Mesendoderm (in vitro differentiated cells): ENCODE measurements at places on chromosomes 12 and 14.
A peak's percentile ranks its signal among the peaks of the same experiment; 100 is the strongest.

- H3K27me3 ChIP-seq = no peaks in the 10 kb centered on the region
- H3K27ac ChIP-seq = no peak overlapping the region
- no peak for DNase-seq
- no peak overlapping the region for H3K4me3 ChIP-seq
- H3K36me3 ChIP-seq = no peaks in the 10 kb centered on the region
These were observed 27.3 kb upstream of the BBS10 start for GRCh38 chr12:76375470-76375869.

- H3K4me1 ChIP-seq = no peaks in the 10 kb centered on the region
- H3K27ac ChIP-seq = no peak overlapping the region
- H3K27me3 ChIP-seq = no peaks in the 10 kb centered on the region
- H3K36me3 ChIP-seq = no peaks in the 10 kb centered on the region
- no peak overlapping the region for H3K4me3 ChIP-seq
These were observed 142.8 kb upstream of the FLRT2 start for GRCh38 chr14:85387181-85387580.

GRCh38 chr14:62657376-62657775 is 387.9 kb downstream of the KCNH5 start:
- no peaks in the 10 kb centered on the region for H3K27me3 ChIP-seq
- H3K27ac ChIP-seq = peak overlapping the region; percentile 13
- no peak overlapping the region for H3K4me3 ChIP-seq
- no peaks in the 10 kb centered on the region for H3K36me3 ChIP-seq
- no peak for DNase-seq
- H3K4me1 ChIP-seq = peaks cover 3% of the 10 kb centered on the region

DNA sequence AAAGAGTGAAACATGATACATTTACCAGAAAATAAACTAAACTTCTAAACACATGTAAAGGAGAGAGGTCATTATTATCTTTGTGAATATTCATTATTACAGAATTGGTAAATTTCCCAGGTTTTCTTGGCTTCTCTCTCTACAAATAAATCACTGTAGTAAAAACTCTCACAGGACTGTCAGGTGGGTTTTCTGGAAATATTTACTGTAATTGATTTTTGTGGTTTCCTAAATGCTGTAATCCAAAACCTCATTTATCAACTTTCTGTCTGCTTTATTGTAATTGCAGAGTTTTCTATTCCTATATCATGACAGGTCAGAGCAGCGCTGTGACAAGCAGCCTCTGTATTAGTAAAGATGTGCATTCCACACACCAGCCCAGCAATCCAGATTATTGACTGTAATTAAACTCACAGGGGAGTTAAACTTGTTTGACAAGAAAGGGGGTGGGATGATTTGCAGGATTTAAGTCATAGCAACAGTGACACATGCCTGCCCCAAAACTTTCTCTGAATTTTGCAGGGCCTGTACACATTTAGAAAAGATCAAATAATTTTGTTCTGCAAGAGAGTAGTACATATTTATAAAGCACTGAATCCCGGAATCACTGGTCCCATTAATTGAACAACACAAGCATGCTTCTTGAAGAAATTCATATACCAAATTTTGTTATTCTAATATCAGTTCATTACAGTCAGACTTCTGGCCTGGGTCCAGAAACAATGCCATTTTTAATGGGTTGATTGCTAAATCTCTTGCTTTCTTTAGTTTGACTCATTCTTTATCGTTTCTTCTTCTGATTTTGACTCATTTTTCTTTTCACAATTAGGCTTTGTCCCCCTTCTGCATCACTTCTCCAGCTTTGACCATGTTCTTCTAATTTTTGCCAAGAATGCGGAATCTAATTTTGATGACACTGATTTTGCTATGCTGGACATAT is 42.2 kb downstream of the PTPRO start:
- no peaks in the 10 kb centered on the region for H3K4me1 ChIP-seq
- no peaks in the 10 kb centered on the region for H3K27me3 ChIP-seq
- H3K36me3 ChIP-seq = no peaks in the 10 kb centered on the region
- no peak for DNase-seq

DNA sequence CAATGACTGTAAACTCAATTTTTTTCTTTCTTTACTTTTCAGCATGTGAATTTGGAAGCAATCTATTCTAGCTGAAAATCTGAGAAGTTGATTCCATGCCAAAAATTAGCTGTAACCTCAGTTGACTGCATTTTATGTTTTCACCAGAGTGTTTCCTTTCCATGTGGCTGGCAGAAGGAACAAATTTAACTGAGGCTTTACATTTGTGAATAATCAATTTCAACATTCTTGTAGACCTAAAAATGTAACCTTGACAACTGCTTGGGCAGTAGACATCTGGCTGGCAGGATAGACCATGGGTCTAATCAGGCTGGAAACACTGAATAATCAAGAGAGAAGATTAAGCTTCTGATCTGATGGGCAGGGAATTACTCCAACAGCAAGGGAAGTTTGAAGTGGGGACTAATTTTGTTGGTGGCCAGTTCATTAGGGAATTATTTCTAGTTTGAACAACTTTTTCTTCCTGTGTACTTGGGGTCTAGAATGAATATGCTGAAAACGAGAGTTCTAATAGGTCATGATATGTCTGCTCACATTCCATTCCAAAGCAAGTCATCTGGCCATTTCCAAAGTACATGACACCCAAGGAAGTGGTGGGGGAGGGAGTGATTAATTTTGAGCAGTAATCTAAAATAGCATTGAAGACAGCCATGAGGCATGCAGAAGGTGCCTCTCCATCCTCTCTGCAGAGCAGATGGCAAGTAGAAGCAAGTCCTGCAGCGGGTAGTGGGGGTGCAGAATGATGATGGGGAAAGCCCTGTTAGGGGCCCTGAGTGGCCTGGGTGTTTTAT is 68.2 kb downstream of the ATP23 start:
- no peak overlapping the region for H3K4me3 ChIP-seq
- H3K36me3 ChIP-seq = no peaks in the 10 kb centered on the region
- H3K27me3 ChIP-seq = no peaks in the 10 kb centered on the region
- DNase-seq = no peak
- H3K4me1 ChIP-seq = no peaks in the 10 kb centered on the region
- no peak overlapping the region for H3K27ac ChIP-seq

GRCh38 chr12:64299628-64300027 is 77.5 kb upstream of the KICS2 start:
- H3K4me1 ChIP-seq = no peaks in the 10 kb centered on the region
- no peak overlapping the region for H3K4me3 ChIP-seq
- no peaks in the 10 kb centered on the region for H3K27me3 ChIP-seq
- no peak overlapping the region for H3K27ac ChIP-seq
- no peaks in the 10 kb centered on the region for H3K36me3 ChIP-seq

- H3K36me3 ChIP-seq = peaks cover 12% of the 10 kb centered on the region
- no peaks in the 10 kb centered on the region for H3K27me3 ChIP-seq
- no peak overlapping the region for H3K4me3 ChIP-seq
- peaks cover 15% of the 10 kb centered on the region for H3K4me1 ChIP-seq
These were observed 5.9 kb downstream of the PSMB5 start for GRCh38 chr14:23028799-23029198.

- peak; percentile 9 for DNase-seq
- no peak overlapping the region for H3K27ac ChIP-seq
- no peaks in the 10 kb centered on the region for H3K27me3 ChIP-seq
- no peaks in the 10 kb centered on the region for H3K4me1 ChIP-seq
- H3K4me3 ChIP-seq = peak overlapping the region; percentile 57
- no peaks in the 10 kb centered on the region for H3K36me3 ChIP-seq
These were observed 51.1 kb downstream of the GTF2A1 start for GRCh38 chr14:81169711-81170103.

DNA sequence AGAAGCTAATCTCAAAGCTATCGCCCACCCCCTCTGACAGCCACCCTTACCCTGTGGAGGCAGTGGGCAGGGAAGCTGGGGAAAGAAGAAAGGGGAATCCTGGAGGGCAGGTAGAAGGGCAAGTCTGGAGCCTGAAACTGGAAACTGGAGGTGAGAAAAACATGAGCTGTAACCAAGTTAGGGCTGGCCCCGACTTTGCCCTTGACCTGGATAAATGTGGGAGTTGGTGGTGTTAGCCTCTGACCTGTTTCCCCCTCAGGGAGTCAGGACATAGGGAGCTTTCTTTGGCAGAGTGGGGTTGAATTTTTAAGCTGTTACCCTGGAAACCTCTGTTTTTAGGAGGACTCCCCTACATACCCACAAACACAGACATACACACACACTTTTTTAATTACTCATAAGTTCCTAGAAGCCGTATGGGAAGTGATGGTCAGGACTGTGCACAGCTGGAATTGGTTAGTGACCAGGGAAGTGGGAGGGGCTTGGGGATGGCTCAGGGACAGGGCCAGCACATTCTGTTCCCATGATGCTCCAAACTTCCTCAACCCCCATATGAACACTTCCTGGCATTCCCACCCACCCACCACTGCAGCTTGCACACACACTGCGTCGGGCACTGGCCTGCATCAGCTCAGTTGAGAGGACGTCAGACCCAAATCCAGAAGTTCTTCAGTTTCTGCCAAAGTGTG is 5.0 kb upstream of the MMP19 start:
- no peak overlapping the region for H3K27ac ChIP-seq
- H3K27me3 ChIP-seq = no peaks in the 10 kb centered on the region
- no peak for DNase-seq
- H3K36me3 ChIP-seq = no peaks in the 10 kb centered on the region

- no peak overlapping the region for H3K4me3 ChIP-seq
- no peak for DNase-seq
- no peak overlapping the region for H3K27ac ChIP-seq
- H3K4me1 ChIP-seq = no peaks in the 10 kb centered on the region
- no peaks in the 10 kb centered on the region for H3K36me3 ChIP-seq
- H3K27me3 ChIP-seq = no peaks in the 10 kb centered on the region
These were observed 105.5 kb upstream of the SLC38A2 start for GRCh38 chr12:46478123-46478522.

DNA sequence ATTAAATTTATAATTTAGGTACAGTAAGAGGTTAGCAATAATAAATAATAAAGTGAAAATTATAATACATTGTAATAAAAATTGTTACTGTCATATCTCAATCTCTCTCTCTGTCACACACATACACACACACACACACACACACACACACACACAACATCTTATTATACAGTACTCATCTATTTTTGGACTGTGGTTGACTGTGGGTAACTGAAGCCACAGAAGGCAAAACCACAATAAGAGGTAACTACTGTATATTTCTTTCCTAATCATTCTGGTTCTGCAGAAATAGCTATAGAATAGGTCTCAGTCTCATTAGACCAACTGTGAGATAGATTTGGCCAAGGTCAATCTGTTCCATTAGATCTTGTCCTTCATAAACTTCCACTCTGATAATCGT is 33.1 kb upstream of the PTPRO start:
- no peaks in the 10 kb centered on the region for H3K36me3 ChIP-seq
- no peak overlapping the region for H3K27ac ChIP-seq
- no peak overlapping the region for H3K4me3 ChIP-seq
- no peaks in the 10 kb centered on the region for H3K4me1 ChIP-seq

DNA sequence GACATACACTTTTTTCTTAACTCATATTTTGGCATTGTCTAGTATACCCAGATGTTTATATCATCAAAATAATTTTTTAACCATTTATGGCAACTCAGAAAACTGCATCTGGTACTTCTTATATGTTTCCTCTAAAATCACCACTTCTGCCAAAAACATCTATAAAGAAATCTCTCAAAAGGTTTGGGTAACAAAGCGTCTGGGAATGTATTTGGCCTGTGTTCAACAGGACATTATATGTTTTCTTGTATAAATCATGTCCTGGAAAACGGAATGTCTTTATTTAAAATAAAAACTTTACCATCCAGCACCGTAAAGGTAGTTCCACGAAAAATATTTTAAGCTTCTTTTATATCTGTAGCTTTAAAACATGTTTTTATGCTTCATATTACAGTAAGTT is 36.1 kb upstream of the FBLN5 start:
- H3K27ac ChIP-seq = no peak overlapping the region
- H3K36me3 ChIP-seq = peaks cover 1% of the 10 kb centered on the region
- no peaks in the 10 kb centered on the region for H3K27me3 ChIP-seq
- no peak overlapping the region for H3K4me3 ChIP-seq
- no peak for DNase-seq

GRCh38 chr12:124566997-124567672 is at the start of gene NCOR2:
Gene NCOR2, minus strand, starts transcription at chr12:124567612. Its CDS starts 72,361 bp downstream, at chr12:124495251.
- H3K4me3 ChIP-seq = peak within 1 kb of the TSS; percentile 90
- H3K36me3 ChIP-seq = no peaks in the 10 kb centered on the region
- H3K27ac ChIP-seq = peak within 1 kb of the TSS; percentile 95
- H3K4me1 ChIP-seq = peaks cover 7% of the 10 kb centered on the region
- no peaks in the 10 kb centered on the region for H3K27me3 ChIP-seq
- peak; percentile 47 for DNase-seq

GRCh38 chr14:96965885-96966595 is 168.9 kb downstream of the VRK1 start:
- H3K4me1 ChIP-seq = no peaks in the 10 kb centered on the region
- H3K27ac ChIP-seq = no peak overlapping the region
- H3K27me3 ChIP-seq = no peaks in the 10 kb centered on the region
- no peaks in the 10 kb centered on the region for H3K36me3 ChIP-seq
- H3K4me3 ChIP-seq = no peak overlapping the region

DNA sequence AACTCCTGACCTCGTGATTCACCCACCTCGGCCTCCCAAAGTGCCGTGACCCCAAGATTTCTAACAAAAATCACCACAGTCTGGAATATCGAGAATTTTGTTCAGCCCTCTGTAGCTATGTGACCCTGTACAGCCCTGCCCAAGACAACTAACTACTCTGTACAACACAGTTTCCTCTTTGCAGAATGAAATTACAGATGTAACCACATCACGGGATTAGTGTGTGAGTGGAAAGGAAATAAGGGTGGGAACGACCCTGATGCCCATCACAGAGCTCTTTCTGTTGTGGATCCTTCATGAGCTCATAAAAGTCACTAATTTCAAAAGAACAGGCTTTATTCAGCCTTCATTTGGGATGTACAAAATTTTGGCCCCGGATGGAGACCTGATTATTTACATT is 50.5 kb upstream of the KRR1 start:
- H3K27ac ChIP-seq = no peak overlapping the region
- H3K27me3 ChIP-seq = no peaks in the 10 kb centered on the region
- no peaks in the 10 kb centered on the region for H3K36me3 ChIP-seq
- H3K4me3 ChIP-seq = no peak overlapping the region
- no peaks in the 10 kb centered on the region for H3K4me1 ChIP-seq

DNA sequence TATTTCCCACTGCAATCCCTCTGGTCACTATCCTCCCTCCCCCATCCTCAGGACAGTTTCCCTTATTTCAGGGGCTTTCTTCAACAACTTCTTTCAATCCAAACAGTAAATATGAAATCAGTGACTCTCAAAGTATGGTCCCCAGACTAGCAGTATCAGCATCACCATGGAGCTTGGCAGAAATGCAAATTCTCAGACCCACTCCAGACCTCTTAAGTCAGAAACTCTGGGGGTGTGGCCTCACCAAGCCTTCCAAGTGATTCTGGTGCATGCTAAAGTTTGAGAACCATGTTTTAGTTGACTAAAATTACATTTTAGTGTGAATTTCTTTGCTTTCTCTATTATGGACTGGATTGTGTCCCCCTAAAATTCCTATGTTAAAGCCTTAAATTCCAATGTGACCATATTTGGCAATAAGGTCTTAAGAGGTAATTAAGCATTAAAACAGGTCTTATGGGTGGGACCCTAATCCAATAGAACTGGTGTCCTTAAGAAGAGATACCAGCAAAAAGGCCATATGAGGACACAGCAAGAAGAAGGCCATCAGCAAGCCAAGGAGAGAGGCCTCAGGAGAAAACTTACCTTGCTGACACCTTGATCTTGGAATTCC is 23.2 kb downstream of the ATP2B1 start:
- no peaks in the 10 kb centered on the region for H3K36me3 ChIP-seq
- H3K4me3 ChIP-seq = no peak overlapping the region
- no peak overlapping the region for H3K27ac ChIP-seq
- no peaks in the 10 kb centered on the region for H3K27me3 ChIP-seq
